ENCODE measurements at places on chromosomes 13 and 19.
A peak's percentile ranks its signal among the peaks of the same experiment; 100 is the strongest.

GRCh38 chr13:79194727-79195126 is 211.3 kb downstream of the RBM26 start:
- no peak for DNase-seq

GRCh38 chr13:80547341-80547740 is 206.4 kb upstream of the SPRY2 start:
- no peak for DNase-seq

GRCh38 chr19:2354670-2355069 is 5.4 kb upstream of the TMPRSS9 start:
- DNase-seq = no peak

GRCh38 chr13:109361562-109362289 is 424.7 kb downstream of the IRS2 start:
- DNase-seq = peak; percentile 23

GRCh38 chr13:33284031-33284430 is 1.5 kb downstream of the STARD13 start:
- no peak for DNase-seq

DNA sequence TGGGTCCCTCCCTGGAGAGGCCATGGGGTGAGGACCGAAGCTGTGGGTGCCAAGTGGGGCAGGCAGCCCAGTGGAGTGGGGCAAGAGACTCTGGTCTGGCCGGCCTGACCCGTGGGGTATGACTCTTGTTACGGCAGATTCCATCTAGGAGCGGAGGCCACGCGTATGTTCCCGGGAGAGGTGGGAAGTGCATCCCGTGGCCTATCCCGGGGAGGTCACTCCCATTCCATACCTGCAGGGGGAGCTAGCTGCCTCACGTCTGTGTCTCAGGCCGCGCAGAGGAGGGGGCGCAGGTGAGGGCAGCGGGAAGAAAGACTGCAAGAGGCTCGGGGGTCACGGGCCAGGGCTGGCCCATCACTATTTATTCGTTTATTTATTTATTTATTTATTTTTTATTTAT is 4.9 kb downstream of the CSNK1G2 start:
- DNase-seq = no peak
